ENCODE measurements at places on chromosomes 3 and 15.

- no peak for DNase-seq
Observed at GRCh38 chr3:140319739-140320138, 358.1 kb upstream of the TRIM42 start.

DNA sequence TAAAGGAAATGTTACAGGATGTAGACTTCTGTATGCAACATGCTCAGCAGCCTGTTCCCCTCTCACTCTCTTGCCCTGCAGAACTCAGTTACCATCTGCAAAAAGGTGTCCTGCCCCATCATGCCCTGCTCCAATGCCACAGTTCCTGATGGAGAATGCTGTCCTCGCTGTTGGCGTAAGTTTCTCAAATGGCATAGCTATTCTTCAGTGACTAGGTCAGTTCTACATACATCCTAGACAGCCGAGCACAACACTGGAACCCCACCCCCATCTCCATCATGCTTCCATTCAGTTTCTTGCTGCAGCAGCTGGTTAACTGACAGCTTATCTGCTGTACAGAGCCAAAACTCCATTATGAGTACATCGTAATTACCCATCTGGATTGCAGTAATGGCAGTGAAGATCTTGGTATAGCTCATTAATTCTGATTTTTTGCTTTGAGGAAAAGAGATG is 4.5 kb downstream of the THBS1 start:
- no peak for DNase-seq

DNA sequence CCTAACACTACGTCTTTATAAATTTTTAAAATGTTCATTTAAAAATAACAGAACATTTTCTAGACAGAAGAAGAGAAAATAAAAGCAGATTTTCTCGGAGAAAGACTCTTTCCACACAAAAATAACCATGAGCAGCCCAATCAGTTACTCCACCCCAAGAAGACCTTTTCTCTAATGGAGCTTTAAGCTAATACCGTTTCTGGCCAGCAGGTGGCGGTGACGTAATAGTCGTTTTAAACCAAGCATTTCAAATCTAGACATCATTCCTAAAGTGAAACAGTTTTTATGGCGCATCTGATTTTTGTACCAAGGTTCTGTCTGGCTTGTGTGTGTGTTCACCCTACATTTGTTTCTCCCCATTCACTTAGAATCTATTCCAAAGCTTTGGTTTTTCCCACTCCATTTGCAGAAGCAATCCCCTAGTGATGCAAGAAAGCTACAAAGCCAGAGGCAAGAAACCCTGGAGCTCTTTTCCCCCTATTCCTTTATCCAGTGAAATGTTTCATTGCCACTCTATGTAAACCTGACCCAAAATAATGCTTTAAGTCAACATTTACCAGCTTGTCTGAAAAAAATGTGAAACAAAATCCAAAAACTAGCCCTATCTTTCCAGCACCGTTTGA is 336.7 kb upstream of the IGF1R start:
- peak; percentile 27 for DNase-seq

- no peak for DNase-seq
Observed at GRCh38 chr15:99536422-99537040, 29.3 kb upstream of the MEF2A start.

DNA sequence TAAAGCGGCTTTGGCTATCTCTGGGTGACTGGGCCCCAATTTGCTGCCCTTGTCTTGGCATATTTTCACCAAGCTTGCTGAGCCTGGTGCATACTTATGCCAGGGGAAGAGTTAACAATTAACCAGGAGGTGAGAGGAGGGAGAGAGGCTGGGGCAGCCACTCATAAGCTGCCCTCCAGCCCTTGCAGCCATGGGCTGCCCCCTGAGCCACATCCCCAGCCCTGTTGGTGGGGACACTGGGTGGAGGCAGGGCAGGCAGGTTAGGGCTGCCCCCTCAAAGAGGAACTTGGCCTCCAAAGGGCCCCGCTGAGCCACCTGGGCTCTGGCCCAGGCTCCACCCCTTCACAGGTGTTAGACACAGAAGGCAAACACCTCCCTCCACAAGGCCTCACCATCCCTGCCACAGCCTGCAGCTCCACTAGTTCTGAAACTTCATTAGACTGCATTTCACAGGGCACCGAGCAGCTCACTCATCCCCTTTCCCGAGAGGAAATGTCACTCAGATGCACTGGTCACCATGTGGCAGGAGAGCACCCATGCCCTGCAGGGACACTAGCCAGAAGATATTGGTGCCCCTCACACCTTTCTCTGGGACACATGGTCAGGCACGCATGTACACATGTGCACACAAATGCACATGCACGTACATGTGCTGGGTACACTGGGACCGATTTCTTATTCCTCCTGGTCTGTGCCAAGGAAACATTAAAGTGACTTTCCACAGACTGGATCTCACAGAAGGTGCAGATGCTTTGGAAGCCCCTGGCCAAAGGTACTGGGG is 20.2 kb downstream of the AMOTL2 start:
- no peak for DNase-seq

DNA sequence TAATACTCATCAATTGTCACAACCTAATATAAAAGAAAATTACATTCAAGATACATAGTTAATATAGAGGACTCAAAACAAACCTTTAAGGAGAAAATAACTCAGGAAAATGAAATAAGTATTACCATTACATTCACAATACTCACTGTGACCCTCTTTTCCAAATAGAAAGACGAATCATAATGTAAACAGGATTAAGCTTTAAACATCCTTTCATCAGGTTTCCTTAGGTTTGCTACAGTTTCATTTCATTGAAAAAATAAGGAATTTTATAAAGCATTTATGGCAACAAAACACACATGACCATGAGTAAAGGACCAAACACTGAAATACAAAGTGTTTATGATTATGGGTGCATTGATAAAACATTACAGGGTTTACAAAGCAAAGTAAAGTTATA is 162.7 kb downstream of the ALCAM start:
- no peak for DNase-seq

GRCh38 chr3:188633206-188633605 is 479.2 kb downstream of the LPP start:
- no peak for DNase-seq

- DNase-seq, result no peak
Observed at GRCh38 chr15:100987143-100987542, 68.0 kb downstream of the LRRK1 start.
